ENCODE measurements at places on chromosomes 11 and 22. TPM values are rescaled to one million over a fixed set of nuclear protein-coding genes. Genes with fewer than 3 reads are reported as not detected.
A peak's percentile ranks its signal among the peaks of the same experiment; 100 is the strongest.

The OR52I2 gene
- not detected for total RNA-seq

The LMO1 gene
- total RNA-seq, result not detected

The MUC5AC gene
- total RNA-seq, result not detected

The SYCE3 gene
- not detected for total RNA-seq

The DDTL gene
- 0.99 TPM for total RNA-seq

The CRYBA4 gene
- total RNA-seq, result not detected

The ATL3 gene
- 123 TPM for total RNA-seq

The ISX gene
- not detected for total RNA-seq

- no peak for DNase-seq
Observed at GRCh38 chr11:98185245-98185644, 835.5 kb upstream of the CNTN5 start.

- no peak for DNase-seq
Observed at GRCh38 chr11:61174273-61174672, 13.0 kb upstream of the VPS37C start.

DNA sequence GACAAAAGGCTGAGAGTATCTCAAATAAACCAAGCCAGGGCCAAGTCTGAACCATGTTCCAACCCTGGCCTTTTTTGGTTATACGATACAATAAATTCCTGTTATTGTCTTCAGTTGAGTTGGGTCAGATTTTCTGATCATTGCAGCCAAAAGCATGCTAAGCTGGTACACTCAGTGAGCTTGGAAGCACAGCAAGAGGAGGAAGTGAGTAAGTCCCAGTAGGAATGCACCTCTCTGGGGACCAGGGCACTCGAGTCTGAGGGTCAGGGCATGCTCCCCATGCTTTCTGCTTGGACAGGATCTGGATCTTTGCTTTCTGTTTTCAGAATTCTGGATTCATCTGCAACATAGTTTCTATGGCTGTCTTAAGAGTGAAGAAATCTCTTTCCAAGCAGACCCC is 73.1 kb downstream of the TMPRSS5 start:
- DNase-seq, result peak; percentile 70

DNA sequence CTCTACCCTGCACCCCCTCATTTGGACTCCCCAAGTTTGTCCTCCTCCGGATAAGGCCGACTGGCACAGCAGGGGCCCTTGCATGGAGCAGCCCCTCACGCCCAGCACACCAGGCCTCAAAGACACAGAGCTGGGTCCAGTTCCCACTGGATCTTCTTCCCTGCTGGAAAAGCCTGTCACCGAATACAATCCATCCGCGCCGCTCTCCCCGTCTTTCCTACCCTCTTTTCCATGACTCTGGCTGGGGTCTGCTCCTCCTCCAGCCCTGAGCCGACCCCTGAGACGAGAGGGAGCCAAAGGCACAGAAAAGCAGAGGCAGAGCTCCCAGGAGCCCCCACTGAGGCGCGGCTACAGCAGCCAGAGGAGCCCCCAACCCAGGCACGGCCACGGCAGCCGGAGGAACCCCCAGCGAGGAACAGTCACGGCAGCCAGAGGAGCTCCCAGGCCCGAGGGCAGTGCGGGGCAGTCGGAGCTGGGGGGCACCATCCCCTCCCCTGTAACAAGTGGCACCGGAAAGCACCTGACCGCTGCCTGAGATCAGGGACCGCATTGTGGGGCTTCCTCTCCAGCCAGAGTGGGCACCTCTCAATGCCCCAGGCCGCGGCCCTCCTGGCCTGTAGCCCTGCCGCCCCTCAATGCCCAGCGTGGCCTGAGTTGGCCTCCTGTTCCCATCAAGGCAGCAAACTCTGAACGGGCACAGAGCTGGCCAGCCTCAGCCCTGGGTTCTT is 12.0 kb downstream of the ALG12 start:
- no peak for DNase-seq

DNA sequence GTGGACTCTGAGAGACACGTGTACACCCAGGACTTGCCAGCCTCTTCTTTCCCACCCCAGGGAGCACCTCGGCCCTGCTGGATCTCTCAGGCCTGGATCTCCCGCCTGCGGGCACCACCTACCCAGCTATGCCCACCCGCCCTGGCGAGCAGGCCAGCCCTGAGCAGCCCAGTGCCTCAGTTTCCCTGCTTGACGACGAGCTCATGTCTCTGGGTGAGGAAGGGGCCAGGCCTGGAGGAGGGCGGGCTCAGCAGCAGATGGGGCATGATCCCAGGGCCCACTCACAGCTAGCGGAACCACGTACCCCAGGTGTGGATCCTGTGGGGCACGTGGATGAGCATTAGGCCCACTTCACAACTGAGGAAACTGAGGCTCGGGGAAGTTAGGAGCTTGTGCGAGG is 13.7 kb upstream of the SH3BP1 start:
- DNase-seq, result no peak

- no peak for DNase-seq
Observed at GRCh38 chr11:113954235-113954634, 20.7 kb upstream of the HTR3A start.

DNA sequence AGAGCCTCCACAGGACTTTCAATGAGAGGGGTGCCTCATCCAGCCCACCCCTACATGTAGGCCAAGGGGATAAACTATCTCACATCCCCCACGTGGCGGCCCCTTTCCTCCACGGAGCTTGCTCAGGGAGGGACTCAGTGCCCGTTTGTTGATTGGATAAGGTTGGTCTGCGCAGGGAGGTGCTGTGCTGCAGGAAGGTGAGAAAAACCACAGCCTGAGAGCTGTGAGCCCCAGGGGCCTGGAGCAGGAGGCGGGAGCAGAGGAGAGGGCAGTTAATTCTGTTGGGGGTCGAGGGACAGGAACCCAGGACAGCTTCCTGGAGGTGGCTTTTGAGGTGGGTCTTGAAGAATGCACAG is 31.9 kb upstream of the ATXN10 start:
- DNase-seq, result no peak

- DNase-seq, result no peak
Observed at GRCh38 chr22:48719978-48720661, 1107.6 kb downstream of the BRD1 start.

GRCh38 chr22:42931421-42932196 is 74.5 kb upstream of the ARFGAP3 start:
- DNase-seq, result no peak

DNA sequence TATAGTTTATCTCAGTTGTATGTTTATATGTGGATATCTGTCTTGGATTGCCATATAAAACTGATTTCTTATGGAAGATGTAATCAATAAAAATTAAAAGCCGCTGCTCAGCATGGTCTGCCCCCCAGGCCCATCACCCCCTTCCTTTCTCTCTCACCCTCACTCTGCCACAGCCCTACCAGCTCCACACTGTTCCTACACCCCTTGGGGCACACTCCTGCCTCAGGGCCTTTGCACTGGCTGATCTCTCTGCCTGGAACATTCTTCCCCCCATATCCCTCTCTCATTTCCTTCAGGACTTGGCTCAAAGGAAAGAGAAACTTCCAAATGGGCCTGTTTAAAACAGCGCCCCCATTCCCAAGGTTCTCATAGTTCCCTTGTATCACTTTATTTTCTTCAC is 63.1 kb downstream of the LRRC32 start:
- DNase-seq, result no peak

DNA sequence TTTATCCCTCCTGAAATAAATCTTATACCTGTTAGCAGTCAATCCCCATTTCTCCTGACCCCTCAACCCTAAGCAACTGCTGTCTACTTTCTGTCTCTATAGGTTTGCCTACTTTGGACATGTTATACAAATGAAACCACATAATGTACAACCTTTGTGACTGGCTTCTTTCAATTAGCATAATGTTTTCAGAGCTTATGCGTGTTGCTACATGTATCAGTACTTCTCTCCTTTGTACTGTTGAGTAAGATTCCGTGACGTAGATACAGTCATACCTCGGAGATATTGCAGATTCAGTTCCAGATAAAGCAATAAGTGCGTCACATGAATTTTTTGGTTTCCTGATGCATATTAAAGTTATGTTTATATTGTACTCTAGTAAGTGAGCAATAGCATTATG is 127.3 kb downstream of the MORC2 start:
- no peak for DNase-seq

DNA sequence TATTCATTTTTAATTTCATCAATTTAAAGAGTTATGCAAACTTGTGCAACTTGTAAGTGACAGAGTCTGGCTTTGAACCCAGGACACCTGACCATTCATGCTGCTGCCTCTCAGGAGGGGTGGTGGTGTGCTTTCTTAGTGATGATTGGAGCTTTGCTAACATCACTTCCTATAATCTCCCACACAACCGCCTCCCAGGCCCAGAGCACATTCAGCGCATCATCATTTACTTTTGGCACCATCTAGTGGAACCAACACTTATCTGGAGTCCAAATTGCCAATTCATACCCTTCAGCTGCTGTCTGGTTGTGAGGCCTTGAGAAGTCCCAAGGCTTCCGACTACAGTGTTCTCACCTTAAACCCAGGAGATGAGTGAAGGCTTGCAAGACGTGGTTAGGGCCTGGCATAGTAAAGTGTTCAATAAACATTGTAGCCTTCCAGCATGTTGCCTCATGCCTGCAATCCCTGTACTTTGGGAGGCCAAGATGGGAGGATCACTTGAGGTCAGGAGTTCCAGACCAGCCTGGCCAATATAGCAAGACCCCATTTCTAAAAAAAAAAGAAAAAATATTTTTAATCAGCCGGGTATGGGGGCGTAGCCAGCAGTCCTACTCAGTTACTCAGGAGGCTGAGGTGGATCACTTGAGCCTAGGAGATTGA is 1.1 kb upstream of the TTLL1 start:
- peak; percentile 59 for DNase-seq

DNA sequence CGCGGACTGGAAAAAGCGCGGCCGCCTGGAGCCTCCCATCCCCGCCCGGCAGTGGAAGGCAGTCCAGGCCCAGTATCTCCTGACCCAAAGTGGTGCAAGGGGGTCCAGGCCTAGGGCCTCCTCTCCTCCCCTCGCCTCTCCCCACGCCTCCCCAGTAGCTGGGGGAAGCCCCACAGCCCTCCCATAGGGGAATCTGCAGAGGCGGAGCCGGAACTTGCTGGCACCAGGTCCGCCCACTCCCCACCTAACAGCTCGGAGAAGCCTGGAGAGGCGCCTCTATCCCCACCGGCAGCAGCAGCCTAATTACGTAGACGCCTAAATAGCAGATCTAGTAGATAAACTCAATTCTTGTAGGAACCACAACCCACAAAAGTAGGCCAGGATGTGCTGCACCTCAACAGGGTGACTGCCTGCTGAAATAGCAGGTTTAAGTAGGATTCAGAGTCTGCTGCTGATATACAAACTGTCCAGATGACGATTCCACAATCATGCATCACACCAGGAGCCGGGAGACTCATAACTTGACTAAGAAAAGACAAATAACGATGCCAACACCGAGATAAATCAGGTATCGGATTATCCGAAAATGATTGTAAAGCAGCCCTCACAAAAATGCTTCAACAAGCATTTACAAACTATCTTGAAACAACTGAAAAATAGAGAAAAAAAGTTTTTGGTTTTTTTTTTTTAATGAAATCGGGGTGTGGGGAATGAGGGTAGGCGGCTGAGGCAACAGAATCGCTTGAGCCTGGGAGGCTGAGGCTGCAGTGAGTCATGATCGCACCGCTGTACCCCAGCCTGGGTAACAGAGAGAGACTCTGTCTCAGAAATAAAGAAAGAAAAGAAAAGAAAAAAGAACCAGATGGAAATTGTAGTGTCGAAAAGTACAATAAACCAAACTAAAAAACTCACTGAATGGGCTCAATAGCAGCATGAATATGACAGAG is 11.4 kb upstream of the BRD1 start:
- no peak for DNase-seq

DNA sequence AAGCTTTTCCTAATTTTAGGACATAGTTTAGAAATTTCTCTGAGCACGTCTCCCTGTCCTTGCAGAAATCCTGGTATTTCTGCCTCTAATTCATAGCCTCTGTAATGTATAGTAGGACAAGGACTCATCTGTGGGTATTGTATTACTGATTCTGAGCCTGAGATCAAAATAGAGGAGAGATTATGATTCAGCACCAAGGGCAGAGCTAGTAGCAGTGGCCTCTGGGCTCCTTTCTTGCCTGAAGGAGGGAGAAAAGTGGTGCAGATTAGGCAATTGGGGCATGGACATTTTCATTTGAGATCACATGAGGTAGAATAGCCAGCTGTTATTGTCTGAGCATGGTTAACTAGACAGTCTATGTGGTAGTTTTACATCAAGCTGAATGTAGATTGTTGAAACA is 2.8 kb downstream of the MADD start:
- DNase-seq, result no peak

DNA sequence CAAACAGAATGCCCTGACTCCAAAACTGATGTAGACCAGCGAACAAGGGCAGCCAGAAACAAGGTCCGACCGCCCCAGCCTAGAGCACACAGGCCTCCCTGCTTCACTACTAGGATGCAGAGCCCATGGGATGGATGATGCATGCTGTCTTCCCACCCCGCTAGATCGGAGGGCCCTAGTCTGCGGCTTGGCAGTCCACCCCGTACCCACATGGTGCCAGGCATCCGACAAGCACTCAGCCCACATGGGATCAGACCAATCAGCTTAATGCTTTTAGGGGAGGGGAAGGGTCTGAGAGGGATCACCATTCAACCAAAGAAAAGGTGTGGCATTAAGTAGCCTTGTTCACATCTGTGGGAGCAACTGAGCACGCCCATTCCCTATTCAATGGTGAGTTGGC is 30.6 kb downstream of the PISD start:
- no peak for DNase-seq

DNA sequence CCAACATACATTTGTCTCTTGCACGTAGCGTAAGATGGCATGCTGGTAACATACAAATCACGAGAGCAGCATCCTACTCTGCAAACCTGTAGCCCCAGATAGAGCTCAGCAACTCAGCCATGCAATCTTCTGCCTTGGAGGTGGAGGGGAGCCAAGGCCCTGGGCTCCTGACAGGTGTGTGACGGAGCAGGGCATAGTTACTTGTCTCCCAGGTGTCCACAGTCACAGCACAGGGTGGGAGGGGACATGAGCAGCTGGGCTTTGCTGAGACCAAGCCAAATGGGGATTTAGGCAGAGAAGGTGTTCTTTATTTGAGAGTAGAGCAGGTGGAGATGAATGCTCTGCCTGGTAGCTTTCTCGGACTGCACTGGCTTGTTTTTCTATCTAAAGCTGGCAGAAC is 111.7 kb downstream of the TEAD1 start:
- no peak for DNase-seq

DNA sequence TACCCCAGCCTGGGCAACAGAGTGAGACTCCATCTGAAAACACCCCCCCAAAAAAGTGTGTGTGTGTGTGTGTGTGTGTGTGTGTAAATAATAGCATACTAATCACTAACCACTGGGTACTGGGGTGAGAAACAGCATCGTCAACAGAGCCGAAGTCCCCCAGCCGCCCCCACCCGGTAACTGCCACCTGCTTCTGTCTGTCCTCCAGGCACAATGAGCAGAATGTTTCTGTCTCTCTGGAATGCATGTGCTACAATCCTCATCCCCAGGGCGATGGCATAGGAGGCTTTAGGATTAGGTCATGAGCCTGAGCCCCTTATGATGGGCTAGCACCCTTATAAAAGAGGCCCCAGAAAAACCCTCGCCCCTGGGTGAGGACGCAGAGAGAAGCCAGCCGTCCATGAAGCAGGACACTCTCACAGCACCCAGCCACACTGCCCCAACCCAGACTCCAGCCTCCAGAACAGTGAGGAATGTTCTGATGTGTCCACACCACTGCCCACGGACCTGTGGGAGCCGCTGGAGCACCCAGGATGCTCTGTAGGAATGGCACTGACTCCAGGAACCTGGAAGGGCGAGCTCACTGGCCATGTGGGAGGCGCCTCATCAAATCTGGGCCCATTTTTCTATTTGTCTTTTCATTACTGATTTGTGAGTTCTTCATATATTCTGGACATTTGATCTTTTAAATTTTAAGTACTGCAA is 9.9 kb downstream of the TTLL8 start:
- DNase-seq, result no peak

Data from pulmonary artery endothelial cell (primary cell).